Epithelial cell of prostate (primary cell): ENCODE measurements at places on chromosomes 13 and 19.

- no peak for DNase-seq
Measured at GRCh38 chr13:59771272-59771671, 392.5 kb downstream of the DIAPH3 start.

DNA sequence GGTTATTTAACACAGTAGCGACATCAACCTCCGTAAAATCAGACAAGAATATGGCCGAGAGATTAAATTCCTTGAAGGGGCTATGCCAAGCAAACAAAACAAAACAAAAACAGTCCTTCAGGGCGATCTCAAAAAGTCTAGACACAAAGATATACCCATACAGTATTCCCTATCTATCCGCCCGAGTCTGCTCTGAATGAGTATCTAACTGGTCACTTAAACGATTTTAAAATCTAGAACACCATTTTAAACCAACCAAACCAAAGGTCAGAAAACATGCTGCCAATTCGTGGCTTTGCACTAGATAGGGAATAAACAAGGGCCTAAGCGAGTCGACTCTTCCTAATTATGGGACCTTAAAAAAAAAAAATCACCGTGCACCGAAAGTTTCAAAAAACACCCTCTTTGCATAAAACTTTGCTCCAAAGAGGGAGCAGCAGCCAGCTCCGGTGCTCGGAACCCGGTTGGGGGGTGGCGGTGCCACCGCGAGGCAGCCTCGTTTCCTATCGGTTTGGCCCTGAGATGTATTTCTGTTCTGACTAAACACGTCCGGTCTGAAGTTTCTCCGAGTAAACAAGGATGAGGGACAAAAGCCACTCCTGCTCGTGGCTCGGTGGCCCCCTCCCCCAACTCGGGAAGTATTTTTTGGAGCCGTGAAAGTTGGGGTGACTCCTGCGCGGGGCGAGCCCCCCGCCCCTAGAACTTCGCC, 1.8 kb downstream of the HMGB1 start:
- DNase-seq: no peak

DNA sequence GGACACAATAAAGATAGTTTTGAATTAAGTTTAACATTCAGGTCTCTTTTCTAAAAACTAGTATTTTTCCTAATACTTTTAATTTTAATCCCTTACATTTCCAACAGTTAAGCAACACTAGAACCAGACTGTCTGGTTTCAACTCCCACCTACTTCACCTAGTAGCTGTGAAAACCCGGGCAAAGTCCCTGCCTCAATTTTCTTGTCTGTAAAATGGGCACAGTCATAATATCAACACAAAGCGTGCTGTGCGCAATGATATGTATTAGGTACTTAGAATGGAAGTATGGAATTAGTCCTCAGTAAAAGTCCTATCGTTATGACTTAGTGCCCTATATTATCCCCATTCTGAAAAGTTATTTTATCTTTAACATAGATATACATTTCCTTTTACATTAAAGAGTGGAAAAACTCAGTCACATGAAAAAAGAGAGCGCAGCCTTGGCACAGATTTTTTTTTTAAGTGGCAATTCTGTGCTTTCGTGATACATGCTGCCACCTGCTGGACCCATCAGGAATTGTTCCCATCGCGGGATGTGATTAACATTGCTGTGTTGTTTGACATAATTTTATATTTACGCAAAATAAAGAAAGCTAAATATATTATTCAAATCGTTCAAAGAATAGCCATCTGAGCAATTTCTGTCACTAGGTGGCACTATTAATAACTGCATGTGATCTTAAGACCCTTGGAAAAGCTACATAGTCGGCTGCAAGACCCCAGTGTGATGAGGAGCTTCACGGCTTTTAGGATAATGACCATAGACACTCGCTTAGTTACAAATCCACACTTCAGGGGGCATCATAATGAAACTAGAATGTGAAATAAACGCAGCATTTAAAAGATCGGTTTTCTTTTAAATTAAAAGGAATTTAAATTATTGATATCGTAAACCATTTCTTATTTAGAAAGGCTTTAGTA, 59.9 kb downstream of the LIG4 start:
- no peak for DNase-seq

- DNase-seq: no peak
Measured at GRCh38 chr13:91126806-91127205, 220.7 kb upstream of the MIR17HG start.

GRCh38 chr13:20127262-20127561, 33.6 kb downstream of the GJA3 start:
- no peak for DNase-seq

- no peak for DNase-seq
Measured at GRCh38 chr13:109610517-109610916, 175.9 kb downstream of the IRS2 start.

GRCh38 chr19:1122972-1123363, 19.2 kb downstream of the GPX4 start:
- no peak for DNase-seq

- no peak for DNase-seq
Measured at GRCh38 chr19:5083547-5083965, 114.6 kb downstream of the KDM4B start.

- DNase-seq: no peak
Measured at GRCh38 chr13:113874579-113875428, 10.9 kb upstream of the GAS6 start.

- DNase-seq: peak; percentile 87
Measured at GRCh38 chr19:41887711-41888382, 4.9 kb downstream of the ARHGEF1 start.

- no peak for DNase-seq
Measured at GRCh38 chr13:21330126-21330861, 128.8 kb downstream of the ZDHHC20 start.

DNA sequence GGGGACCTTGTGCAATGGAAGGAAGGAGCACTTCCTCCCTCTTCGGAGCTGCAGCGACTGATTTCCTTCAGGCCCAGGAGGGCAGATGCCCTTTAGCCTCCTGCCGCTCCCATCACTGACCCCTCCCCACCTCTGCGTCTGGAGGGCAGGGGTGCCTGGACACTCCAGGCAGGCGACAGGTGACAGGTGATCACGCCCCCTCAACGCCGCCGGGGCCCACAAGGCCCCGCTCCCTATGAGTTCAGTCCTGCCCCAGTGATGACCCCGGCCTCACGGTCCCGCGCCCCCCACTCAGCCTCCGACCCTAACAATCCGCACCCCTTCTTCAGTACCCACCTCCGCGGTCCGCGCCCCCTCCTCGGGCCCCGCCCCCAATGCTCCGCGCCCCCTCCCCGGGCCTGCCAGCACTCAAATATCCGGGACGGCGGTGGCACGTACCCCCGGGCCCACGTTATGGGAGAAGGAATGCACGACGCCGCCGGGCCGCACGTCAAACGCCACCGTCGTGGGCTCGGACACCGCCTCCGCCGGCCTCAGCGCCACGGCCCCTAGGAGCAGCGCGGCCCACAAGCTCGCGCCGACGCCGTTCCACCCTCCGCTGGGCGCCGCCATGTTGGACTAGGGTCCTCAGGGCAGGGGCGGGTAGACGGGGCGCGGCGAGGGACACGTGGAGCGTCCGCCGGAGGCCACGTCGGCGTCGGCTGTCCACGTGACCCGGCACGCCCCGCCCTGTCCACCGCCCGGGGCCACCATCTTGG, at the start of gene MYDGF:
MYDGF (minus strand) TSS at position 620 of the 758 bp plus-strand sequence; CDS start at position 612, 8 bp downstream.
- peak; percentile 26 for DNase-seq

DNA sequence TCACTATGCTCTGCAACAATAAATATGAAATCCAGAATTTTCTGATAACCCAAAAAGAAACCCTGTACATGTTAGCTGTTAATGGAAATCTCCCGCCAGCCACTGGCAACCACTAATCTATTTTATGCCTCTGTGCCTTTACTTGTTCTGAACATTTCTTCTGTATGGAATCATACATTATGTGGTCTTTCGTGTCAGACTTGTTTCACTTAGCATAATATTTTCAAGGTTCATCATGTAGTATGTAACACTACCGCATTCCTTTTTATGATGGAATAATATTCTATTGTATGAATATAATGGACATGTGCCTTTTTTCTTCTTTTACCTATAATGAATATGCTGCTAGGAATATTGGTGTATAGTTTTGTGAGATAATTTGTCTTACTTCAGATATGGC, 1123.3 kb downstream of the EFNB2 start:
- DNase-seq: peak; percentile 5

GRCh38 chr13:36059321-36059720, 71.9 kb downstream of the DCLK1 start:
- no peak for DNase-seq

DNA sequence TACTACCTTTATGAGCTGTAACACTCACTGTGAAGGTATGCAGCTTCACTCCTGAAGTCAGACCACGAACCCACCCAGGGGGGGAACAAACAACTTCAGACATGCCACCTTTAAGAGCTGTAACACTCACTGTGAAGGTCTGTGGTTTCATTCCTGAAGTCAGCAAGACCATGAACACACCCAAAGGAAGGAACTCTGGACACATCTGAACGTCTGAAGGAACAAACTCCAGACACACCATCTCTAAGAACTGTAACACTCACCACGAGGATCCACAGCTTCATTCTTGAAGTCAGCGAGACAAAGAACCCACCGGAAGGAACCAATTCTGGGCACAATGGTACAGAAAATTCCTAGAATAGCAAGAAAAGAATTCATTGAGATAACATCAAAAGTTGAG, 1796.5 kb upstream of the MIR17HG start:
- peak; percentile 76 for DNase-seq

DNA sequence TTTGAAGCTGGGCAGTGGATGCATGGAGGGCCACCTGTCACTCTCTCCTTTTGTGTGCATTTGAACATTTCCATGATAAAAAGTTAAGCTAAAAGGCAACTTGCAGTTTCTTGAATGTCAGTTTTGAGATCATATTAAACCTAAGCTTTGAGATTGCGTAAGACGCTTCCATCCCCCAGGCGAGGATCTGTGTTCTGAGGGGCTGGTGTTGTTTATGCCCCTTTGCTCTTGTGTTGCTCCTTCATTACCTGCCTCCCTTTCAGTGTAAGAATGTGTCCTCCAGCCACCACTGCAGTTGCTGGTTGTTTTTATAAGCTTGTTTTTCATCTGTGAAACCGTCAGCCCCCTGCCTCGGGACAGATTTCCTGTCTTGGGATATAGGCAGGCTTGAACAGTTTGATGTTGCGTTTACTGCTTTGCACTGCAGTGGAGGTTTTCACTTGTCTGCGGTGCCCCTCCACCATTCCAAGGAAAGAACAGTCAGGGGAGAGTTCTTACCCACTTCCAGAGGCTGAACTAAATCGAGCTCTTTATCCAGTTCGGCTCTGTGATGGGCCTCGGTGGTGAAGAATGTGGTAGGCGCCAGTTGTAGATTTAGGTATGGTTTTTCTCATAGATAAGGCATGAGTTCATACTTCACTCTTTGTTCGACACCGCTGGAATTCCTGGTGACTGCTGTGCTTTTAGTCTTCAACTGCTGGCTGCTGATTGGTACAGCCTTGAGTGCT, 96.8 kb downstream of the ARHGEF7 start:
- DNase-seq: no peak

- DNase-seq: peak; percentile 45
Measured at GRCh38 chr19:38977445-38978325, 2.1 kb upstream of the FBXO17 start.

GRCh38 chr19:8148088-8148409, 1.3 kb downstream of the FBN3 start:
- no peak for DNase-seq

- DNase-seq: no peak
Measured at GRCh38 chr19:4449022-4449638, 8.5 kb downstream of the UBXN6 start.

DNA sequence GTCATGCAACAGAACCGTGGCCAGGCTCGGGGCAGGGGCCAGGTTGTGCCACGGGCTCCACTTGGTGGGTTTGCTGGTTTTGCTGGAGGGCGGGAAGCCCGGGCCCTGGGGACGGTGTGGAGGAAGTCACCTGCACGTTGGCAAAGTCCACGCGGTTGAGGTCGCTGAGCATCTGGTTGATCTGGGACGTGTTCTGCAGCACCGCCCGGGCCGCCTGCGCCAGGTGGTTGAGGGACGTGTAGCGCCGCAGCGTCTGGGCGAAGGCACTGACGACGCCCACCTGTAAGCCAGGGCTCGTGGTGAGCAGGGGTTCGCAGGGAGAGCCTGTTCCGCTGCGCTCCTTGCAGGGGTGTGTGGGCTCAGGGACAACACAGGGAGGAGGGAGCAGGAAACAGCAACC, 24.7 kb upstream of the RANBP3 start:
- no peak for DNase-seq

DNA sequence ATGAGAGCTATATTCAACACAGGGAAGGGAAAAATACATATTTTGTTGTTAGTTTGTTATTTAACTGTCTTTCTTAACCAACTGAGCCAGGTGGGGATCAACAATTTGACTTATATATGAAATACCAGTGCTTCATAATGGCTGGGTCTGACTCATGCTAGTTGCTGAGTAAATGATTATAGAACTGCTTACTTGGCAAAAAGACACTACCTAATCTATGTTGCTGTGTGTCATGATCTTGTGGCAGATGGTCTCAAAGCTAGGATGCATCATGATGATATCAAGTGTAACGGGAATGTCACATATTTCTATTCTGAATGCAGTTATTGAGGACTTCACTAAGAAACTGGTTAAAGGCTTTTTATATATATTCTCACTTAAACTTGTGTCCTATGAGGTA, 727.4 kb upstream of the SLITRK1 start:
- DNase-seq: peak; percentile 40

DNA sequence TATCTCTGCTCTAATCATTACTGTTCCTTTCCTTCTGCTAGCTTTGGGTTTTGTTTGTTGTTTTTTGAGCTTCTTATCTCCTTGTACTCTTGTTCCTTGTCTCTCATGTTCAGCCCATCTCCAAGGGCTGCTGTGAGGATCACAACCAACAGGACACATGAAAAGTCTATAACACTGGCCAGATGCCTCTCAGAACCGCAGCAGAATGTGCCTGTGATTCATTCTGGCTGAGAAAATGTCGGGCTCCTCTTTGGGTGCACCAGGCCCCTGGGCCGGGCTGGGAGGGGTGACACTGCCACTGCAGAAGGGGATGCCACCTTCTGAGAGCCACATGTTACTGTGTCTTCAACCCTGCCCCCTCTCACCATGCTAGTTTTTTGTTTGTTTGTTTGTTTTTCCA, 48.0 kb downstream of the GGACT start:
- DNase-seq: no peak

DNA sequence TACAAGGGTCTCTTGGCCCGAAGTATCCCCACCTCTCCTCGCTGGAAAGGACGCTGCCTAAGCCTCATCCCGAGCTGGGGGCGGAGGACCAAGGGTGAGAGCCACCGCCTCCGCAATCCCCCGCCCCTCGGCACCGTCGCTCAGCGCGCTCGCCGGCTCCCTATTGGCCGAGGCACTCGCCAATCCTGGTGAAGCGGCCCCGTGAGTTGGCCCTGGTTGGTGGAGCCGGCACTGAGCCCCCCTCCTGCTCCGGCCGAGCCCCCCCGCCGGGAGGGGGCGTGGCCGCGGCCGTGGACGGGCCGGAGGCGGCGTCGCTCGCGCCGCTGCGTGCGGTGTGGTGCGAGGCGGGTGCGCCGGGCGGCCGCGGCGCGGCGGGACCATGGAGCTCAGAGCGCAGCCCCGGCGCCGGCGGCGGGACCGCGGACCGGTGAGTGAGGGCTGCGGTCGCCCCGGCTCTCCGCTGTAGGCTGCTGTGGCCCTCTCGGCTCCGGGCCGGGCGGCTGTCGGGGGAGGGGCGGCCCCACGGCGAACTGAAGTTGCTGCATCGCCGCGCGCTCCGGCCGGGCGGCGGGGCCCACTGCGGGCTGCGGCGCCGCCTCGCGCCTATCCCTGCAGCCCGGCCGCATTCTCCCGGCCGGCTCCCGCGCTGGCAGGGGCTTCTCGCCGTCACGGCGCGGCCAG, at the start of gene WASF3:
WASF3 (plus strand) TSS at position 291 of the 681 bp plus-strand sequence. CDS start 84,588 bp downstream, outside the sequence.
- peak; percentile 57 for DNase-seq
